Thyroid gland (tissue), 4 donors: ENCODE measurements at places on chromosomes 7 and 10.
A peak's percentile ranks its signal among the peaks of the same experiment; 100 is the strongest.

- no peak for DNase-seq
Observed at GRCh38 chr10:962342-962741, 25.9 kb upstream of the GTPBP4 start.

DNA sequence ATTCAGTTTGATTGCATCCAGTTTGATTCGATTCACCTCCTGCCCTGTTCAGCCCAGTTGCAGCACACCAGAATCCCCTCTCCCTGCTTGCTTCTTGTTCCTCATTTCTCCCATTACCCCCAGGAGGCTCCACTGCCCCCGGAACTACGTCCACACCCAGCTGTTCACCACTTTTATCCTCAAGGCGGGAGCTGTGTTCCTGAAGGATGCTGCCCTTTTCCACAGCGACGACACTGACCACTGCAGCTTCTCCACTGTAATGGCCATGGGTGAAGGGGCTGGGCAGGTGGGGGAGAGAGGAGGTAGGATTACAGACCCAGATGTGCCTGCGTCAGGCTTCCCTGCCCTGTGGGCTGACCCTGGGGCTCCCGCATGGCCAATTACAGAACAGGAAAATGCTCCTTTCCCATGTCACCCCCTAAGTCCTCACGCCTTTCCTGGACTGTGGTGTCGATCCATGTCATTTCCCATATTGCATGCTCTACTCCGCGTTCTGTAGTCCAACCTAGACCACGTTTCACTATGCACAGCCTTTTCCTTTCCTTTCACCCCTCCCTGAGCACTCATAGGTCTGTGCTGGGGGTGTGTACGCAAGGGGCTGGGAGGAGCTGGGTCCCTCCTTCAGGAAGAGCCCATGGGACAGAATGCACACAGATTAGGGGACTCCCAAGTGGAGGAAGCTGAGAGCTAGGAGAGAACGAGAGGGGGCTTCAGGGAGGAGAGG lies 8.2 kb downstream of the GHRHR start:
- DNase-seq, result no peak

DNA sequence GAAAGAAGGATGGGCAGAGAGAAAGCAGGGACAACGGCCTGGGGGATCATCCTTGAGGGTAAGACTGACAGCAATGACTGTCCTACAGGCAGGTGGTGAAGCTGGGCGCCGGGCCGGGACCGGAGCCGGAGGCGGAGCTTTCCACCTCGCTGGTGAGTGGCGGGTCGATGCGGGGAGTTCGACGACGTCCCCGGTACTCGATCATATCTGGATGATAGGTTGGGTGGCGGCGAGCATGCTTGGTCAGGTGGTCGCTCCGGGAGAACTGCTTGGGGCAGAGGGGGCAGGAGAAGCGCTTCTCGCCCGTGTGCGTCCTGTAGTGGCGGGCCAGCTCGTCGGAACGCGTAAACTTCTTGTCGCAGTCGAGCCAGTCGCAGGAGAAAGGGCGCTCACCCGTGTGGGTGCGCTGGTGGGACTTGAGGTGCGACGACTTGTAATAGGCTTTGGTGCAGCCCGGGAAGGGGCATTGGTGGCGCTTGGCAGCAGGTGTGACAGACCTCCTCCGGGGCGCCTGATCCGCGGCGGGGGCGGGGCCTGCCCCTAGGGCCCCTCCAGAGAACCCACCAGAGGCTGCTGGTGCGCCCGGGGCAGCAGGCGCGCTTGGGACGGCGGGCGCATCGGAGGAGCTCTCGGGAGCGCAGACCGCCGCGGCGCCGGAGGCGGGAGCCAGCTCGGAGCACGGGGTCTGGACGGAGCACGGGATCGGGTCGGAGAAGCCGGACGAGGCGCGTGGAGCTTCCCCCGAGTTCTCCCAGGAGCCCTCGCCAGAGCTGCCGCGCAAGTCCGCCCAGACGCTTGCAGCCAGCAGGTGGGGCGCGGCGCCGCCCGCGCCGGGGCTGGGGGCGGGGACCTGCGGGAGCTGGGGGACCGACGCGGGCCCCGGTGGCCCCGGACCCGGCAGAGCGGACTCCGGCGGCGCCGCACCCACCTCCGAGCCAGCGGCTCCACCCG lies 752 bp downstream of the KLF14 start:
- no peak for DNase-seq

GRCh38 chr10:36574207-36574606 lies 551.2 kb upstream of the ANKRD30A start:
- DNase-seq, result no peak

GRCh38 chr7:107044347-107045194 lies at the start of gene PRKAR2B:
Gene PRKAR2B, plus strand, starts transcription at chr7:107044705. Its CDS starts 203 bp downstream, at chr7:107044908.
- peak; percentile 83 for DNase-seq

DNA sequence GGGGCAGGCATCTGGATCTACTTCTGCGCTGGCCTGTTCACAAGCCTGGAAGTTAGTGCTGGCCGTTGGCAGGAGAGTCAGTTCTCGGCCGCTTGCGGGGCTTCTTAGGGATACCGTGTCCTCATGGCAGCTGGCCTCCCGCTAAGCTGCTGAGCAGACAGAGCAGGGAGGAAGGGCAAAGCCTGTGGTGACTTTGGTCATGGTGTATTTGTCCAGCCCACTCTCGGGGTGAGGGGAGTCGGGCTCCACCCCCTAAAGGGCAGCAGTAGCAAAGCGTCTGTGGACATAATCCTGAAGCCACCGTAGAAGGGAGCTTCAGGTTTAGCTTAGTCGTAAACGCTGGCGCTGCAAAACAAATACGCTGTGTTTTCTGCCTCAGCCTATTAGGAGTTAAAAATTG lies 12.2 kb downstream of the UBE3C start:
- DNase-seq, result peak; percentile 40

GRCh38 chr7:101302641-101303101 lies 18.9 kb downstream of the IFT22 start:
- DNase-seq, result no peak

DNA sequence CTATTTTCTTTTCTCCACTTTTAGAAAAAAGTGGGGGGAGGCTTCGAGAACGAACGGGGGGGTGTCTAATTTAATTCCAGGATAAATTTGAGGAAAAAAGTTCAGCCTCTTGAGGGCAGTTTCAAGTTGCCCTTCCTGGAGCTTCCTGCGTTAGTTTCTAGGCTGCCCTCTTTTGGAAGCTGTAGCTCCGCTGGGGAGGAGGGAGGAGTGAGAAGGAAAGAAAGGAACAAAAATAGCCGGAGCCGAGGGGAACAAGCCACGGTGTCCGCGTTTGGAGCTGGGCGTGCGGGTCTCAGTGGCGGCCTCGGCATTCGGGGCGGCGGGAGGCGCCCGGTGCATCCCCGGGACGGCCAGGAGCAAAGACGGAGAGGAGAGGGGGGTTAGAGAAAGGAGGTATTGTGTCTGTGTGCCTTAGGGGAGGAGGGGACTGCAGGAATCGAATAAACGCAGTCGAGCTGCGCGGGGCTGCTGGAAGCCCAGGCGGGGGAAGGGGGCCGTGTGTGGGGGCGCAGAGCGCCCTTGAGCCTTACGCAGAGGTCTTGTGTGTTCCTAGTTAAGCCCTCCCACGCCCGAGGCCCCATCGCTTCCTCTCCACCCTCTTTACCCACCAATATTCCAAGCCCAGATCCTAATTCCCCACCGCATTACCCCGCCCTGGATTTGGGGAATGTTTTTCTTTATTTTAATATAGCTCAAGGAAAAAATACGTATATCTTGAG lies 2.0 kb upstream of the TNRC18 start:
- peak; percentile 81 for DNase-seq

GRCh38 chr10:21522631-21523406 lies 2.7 kb downstream of the SKIDA1 start:
- no peak for DNase-seq

DNA sequence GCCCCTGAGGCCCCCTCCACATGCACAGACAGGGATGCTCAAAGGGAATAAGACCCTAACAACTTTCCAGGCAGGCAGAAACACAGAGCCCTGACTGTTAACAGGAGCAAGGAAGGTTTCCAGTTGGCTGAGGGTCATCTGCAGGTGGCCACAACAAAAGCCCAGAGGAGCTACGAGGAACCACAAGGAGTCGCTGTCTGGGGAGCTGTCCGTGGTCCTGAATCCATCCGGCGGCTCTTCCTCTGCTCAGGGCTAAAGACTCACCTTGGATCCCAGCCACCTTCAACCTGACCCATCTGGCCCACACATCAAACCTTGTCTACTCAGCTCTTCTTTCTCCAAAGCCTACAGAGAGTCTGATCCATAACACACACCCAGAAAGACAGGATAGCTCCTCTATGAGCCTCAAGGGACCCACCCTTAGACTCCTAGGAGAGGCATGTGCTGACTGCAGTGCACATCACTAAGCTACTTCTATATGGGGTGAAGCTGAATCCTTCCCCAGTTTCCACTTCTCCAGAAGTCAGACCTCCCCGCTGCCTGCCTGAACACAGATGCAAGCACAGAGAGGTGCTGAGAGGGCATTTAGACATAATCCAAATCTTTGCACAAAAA lies 104.0 kb downstream of the SLIT1 start:
- DNase-seq, result peak; percentile 49

DNA sequence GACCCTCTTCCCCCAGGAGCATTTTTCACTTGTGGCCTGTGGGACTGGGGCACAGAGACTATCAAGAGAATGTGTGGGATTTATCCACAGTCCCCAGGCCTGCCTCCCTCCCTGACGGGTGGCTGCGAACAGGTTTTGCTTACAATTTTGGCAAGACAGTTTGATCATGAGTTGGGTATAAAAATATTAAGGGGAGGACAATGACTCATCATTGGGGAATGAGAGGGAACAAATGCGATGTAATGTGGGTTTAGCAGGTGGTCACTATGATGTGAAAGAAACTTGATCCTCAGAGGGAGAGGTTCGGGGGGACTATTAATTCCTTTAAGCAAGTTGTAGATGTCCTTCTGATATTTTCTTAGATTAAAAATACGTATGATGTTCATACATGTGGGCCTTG lies 52.2 kb downstream of the EMX2 start:
- DNase-seq, result no peak

GRCh38 chr10:96511044-96511945 lies 2.4 kb downstream of the TLL2 start:
- DNase-seq, result peak; percentile 55

GRCh38 chr10:7444551-7445121 lies 33.8 kb upstream of the SFMBT2 start:
- no peak for DNase-seq

- DNase-seq, result no peak
Observed at GRCh38 chr10:92208157-92208720, 82.6 kb downstream of the CPEB3 start.

GRCh38 chr10:83050815-83051214 lies 1088.5 kb upstream of the GHITM start:
- DNase-seq, result no peak

DNA sequence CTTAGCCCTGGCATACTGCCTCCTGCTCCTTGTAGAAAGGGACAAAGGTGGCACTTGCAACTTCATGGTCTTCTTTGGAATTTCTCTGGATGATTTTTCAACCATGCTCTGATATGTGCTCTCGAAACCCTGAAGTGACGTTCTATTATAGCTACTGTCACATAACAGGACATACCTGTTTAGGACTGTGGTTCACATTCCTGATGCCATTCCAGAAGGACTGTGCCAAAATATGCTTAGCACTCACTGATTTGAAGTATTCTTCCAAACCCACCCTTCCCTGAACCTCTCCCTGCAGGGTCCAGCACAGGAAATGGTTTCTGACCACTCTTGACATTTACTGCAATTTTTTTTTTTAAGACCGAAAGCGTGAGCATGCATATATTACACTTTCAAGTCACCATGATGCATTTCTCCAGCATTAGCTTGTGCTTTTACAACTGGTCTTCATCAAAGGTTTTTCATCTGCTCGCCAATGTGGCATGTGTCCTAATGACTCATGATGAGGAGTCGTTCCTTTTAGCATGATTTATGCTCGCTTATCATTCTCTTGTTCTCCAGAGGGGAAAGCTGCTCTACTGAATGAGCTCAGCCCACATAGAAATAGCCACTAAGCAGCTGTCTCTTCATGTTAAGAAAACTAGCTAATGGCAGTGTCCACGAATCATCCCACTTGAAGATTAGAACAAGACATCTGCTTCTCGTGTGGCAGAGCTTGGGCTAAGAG lies 135.2 kb downstream of the ADAM12 start:
- DNase-seq, result no peak

GRCh38 chr10:60384708-60385398 lies 4.8 kb downstream of the ANK3 start:
- DNase-seq, result peak; percentile 59

DNA sequence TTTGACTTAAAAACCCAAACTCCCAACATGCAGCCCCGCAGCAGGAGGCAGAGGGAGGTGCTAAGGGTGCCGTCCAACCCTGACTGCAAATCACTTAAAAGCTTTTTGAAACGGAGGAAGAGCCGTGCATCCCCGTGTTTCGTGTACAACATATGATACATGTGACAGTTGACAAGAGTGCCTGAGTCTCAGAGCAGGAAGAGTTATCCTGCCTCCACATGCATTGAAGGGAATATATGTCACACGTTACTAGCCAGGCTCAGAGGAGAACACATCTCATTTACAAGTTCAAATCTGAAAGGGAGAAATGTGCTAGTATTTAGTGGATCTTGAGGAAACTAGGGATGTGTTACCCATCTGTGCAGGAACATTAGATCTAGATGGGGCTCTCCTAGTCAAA lies 69.9 kb downstream of the SDK1 start:
- DNase-seq, result no peak

DNA sequence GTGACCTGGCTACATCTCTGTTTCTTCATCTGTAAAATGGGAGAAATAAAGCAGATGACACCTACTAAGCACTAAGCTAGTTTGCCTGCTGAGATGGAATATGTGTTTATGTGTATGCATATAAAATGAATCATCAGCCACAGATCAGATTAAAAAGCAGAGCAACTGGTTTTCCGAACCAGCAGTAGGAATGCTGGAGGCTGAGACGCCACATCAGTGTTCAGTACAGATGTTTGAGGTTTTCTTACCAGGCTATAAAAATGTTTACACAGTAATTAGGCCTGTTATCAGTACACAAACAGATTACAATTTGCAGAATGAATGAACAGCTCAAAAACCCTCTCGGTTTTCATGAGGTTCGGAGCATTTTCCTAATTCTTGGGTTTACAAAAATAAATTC lies 85.8 kb downstream of the CALN1 start:
- no peak for DNase-seq

GRCh38 chr10:127293640-127294039 lies 97.2 kb upstream of the INSYN2A start:
- no peak for DNase-seq

- DNase-seq, result no peak
Observed at GRCh38 chr7:149500201-149500600, 2.6 kb upstream of the ZNF746 start.

GRCh38 chr7:54090652-54091213 lies 451.4 kb upstream of the VSTM2A start:
- DNase-seq, result no peak

- no peak for DNase-seq
Observed at GRCh38 chr10:53127686-53128085, 355.1 kb upstream of the MBL2 start.

GRCh38 chr10:13808556-13809391 lies 222.0 kb downstream of the PRPF18 start:
- peak; percentile 56 for DNase-seq

GRCh38 chr7:99142727-99143520 lies 984 bp downstream of the SMURF1 start:
- DNase-seq, result peak; percentile 85

- no peak for DNase-seq
Observed at GRCh38 chr7:99380032-99380822, 5.7 kb downstream of the ARPC1B start.

GRCh38 chr7:92306153-92306552 lies 60.4 kb downstream of the ANKIB1 start:
- no peak for DNase-seq

GRCh38 chr10:57699944-57700343 lies 567.8 kb downstream of the IPMK start:
- DNase-seq, result no peak

GRCh38 chr10:118823256-118823907 lies 68.6 kb upstream of the CACUL1 start:
- DNase-seq, result no peak
